T-cell (primary cell): ENCODE measurements at places on chromosomes 2 and 18.

DNA sequence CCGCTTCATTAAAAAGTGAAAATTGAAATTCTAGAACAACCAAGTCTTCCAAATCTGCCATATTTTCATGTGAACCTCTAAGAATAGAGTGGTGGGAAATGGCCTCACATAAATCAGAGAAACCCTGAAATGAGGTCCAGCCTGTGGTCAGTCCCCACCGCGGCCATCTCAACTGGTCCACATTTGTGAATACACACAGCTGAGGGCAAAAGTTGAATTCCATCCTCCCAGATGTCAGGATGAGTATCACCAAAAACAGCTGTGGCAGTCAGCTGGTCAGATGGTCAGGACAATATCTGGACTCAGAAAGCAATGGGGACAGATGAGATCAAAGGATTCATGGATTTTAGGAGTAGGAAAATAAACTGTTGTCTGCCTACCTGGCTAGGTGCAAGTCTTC lies 219.4 kb upstream of the NCKAP5 start:
- no peak for DNase-seq

- DNase-seq = no peak
Observed at GRCh38 chr2:165240916-165241315, 1.7 kb downstream of the SCN2A start.

DNA sequence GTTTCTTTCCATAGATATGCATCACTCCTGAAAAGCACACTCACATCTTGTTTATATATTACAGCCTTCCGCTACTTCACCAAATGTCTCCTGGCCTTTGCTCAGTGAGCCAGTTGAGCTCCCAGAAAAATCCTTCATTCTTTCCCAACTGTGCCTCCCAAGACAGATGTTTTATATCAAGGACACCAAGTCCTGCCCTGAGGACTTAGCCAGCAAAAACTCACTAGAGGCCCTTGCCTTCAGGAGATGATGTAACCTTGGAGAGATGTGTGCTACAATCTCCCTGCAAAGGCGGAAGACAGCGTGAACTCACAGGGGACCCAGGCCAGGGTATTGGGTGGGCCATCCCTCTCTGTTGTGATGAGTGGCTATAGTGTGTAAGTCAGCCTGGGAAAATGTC lies 86.1 kb upstream of the CTAGE1 start:
- DNase-seq = no peak

- DNase-seq = no peak
Observed at GRCh38 chr2:129499747-129500146, 479.7 kb upstream of the RAB6C start.

DNA sequence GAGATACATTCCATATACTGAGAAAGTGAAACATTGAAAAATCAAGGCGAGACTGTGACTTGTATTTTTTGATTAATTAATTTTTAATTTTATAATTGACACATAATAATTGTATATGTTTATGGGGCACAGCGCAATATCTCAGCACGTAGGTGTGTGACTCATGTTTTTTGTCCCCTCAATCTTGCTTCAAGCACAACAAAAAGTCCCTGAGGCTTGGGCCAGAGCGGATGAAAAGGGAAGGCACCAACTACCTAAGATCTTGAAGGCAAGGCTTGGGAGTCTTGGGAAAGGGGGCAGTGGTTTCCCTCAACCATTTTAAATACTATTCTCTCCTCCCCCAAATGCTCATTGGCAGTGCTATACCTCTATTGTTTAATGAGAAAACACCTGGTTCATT lies 9.9 kb downstream of the SGPP2 start:
- no peak for DNase-seq

GRCh38 chr18:79902075-79902474 lies 49.4 kb downstream of the SLC66A2 start:
- no peak for DNase-seq

GRCh38 chr2:72932045-72932740 lies 14.9 kb downstream of the EMX1 start:
- DNase-seq = no peak

- DNase-seq = peak; percentile 7
Observed at GRCh38 chr2:223692191-223692947, 90.2 kb upstream of the SCG2 start.

- no peak for DNase-seq
Observed at GRCh38 chr18:27235218-27235870, 50.2 kb upstream of the CHST9 start.

GRCh38 chr18:38957736-38958135 lies 1392.1 kb upstream of the CELF4 start:
- DNase-seq = no peak

DNA sequence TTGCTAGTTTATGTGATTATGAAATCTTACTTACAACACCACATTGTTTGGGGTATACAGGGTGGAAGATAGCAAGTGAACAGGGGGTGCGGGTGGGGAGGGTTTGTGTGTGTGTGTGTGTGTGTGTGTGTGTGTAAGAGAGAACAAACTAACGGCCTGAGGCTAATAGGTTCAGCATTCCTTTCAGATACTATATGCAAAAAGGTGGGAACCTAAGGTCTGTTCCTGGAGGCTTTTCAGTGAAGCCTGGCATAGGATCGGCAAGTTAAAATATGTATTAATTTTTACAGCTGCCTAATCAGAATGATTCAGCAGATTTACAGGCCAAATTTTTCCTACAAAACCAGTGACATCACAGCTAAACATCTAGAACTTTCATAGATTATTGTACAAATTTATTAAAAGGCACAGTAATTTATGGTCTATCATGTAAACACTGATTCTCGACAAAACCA lies 7.6 kb upstream of the SPDYA start:
- no peak for DNase-seq

- DNase-seq = no peak
Observed at GRCh38 chr2:108074150-108074549, 87.8 kb downstream of the SLC5A7 start.

DNA sequence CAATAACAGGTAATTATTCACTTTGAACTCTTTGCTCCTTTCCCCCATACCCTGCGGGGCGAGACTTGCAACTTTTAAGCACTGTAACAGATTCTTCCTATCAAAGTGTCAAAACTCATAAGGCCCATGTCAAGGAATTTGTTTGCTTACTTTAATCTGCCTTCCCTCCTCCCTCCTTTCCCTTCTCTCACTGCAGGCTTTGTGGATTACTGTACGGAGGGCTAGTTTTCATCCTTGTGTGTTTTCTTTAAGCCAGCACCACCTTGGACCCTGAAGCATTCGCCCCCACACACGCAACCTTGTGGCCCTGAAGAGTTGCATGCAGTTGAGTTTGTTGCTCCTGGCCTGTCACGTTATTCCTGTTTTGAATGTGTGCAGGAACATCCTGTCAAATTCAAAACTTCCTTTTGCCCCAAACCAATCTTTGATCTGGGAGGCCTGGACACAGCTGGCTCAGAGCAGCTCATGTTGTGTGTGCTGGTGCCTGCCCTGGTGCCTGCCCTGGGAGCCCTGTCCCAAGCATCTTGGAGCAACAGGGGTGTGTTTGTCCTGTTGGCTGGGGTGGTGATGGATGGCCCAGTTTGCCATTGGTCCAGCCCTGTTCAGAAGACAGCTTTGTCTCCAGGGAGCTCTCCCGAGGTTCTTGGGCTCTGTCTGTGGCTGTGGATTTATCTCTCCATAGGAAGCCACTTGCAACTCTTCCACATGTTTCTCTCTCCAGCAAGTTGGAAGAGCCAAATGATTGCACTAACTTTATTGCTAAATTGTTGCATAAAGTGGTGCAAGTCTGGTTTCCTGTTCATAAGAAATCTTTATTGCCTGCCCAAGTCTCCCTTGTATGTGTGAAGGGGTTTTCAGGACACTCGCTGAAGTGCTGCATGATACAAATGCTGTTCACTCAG lies 199.6 kb downstream of the VAPA start:
- no peak for DNase-seq

DNA sequence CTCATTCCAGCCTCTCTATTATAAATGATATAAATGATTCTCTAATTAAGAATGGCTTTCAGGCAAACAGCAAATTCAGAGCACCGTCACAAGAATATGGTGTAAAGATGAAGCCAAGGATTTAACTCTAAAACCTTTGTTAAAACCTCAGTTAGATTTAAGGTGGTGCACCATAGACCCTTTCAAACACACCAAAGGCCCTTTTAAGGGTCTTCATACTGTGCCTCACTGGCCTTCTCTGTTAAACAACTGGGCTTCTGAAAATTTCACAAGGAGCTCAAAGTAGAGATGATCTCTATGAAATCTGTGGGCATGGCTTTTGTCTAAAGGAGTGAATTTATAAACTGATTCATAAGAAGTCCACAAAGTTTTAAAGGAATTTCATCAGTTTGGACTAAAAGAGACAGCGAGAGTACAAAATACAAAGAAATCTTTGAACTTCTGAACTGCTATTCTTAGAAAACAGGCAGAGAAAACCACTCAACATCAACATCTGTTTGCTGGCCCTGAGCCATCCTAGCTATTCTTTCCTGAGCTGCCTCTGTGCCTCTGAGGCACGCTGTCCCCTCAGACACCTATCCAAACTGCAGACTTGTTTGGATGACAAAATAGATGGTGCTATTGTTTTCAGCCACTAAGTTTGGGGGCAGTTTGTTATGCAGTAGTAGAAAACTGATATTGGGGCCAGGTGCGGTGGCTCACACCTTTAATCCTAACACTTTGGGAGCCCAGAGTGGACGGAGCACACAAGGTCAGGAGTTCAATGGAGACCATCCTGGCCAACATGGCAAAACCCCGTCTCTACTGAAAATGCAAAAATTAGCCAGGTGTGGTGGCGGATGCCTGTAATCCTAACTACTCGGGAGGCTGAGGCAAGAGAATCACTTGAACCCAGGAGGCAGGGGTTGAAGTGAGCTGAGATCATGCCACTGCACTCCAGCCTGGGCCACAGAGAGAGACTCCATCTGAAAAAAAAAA lies 72.9 kb upstream of the MYCN start:
- no peak for DNase-seq

DNA sequence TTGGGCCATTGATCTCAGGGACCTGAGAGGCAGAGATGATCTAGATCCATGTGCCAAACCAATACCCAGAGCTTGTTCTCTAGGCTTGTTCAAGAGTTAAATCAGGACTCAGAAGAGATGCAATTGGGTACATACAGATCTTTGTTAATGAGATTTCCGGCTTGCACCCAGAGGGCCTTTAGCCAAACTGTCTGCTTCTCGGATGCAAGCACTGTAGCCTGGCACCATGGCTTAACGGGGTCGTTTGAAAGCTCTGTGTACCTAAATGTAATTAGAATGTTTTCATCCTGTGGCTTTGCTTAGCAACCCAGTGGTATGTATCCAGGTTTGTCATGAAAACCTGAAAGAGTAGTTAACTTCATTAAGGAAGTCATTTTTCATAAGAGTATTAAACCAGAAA lies 94.2 kb downstream of the TPGS2 start:
- no peak for DNase-seq

DNA sequence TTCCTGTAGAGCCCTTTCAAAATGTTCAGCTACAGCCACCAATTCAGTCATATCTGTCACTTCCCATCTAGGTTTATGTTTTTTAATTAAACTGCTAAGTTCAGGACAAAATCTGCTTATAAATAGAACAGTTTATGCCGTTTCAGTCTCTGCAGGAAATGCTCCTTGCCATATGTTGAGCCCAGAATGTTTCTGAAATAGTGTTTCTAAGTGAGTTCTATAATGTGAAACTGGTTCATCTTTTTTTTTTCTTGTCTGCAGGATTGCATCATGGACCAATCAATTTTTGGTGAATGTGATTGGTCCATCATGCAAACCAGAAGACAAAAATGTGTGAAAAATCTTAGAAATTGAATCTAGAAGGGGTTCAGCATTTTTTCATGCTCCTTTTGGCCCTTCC lies 30.2 kb upstream of the RHOB start:
- no peak for DNase-seq

DNA sequence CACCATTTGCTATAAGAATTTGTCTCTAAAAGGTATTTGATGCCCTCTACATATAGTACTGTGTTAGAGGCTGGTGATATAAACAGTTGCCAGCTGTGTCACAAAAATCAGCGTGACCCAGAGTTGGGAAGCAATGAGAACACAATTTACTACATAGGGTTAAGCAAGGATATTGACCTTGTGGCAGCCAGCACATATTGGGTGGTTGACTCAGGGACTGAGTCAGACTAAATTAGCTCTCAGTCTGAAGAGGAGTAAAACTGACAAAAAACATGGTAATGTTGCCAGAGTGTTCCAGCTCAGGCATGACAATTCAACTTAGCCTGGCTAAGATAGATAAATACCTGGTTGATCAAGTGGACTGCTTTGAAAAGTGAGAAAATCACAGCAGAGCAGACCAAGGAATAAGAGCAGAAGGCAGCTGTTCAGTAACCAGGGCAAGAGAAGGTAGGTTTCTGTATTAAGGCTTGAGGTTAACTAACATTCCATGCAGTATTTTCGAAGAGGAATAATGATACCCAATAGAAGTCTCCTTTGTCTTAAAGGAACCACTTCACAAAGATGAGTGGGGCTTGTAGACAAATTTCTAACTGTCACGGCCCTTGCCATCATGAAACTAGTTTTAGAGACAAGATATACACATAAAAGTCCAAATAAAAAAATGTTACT lies 108.2 kb upstream of the ERBB4 start:
- no peak for DNase-seq

DNA sequence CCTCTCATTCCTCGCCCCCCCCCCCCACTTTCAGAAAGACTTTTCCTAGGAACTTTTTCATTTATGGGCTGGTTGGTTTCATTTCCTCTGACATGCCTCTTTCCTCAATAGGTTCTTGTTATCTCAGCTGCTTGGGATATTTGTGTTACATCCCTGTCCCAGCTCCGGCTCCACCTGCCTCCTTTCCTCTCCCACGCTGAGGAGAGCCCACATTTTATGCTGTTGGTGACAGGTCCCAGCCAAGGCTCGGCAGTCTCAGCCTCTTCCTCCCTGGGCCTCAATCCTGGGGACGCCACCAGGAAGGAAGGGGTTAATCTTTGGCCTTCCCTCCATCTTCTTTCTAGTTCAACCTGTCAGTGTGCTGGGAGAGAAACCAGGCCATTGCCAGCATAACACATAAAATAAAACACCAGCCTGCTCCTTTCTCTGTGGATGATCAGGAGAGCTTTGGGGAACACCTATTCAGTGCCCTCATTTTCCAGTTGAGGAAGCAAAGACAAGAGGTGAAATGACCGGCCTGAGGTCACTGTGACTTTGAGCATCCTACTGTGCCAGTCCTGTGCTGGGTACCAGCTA lies 216.9 kb upstream of the TNP1 start:
- no peak for DNase-seq

DNA sequence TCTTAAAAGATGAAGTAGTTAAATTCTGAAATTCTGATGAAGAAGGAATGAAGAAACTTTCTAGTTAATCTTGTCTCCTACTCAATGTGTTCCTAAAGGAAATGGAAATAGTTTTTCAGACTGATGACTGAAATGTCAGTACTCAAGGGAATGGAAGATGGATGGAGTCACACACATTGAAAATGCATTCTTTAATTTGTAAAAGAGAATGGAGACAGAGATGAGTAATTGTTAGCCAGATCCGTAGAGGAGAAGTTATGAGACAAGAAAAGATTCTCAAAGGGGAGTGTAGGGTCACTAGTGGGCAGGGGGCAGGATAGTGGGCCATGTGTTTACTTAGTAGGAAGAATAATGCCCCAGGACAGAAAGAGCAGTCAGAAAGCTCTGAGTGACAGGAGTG lies 13.3 kb downstream of the ZSWIM2 start:
- no peak for DNase-seq

- no peak for DNase-seq
Observed at GRCh38 chr2:67773851-67774250, 289.0 kb downstream of the C1D start.
